NCI-H2081 (cell line): ENCODE measurements at places on chromosomes 1 and 21.

GRCh38 chr1:206012086-206012859 lies 9.1 kb upstream of the RAB7B start:
- no peak for DNase-seq

- no peak for DNase-seq
Measured at GRCh38 chr21:41054018-41054578, 113.9 kb upstream of the BACE2 start.

- no peak for DNase-seq
Measured at GRCh38 chr1:201673093-201673492, 134.2 kb downstream of the NAV1 start.

DNA sequence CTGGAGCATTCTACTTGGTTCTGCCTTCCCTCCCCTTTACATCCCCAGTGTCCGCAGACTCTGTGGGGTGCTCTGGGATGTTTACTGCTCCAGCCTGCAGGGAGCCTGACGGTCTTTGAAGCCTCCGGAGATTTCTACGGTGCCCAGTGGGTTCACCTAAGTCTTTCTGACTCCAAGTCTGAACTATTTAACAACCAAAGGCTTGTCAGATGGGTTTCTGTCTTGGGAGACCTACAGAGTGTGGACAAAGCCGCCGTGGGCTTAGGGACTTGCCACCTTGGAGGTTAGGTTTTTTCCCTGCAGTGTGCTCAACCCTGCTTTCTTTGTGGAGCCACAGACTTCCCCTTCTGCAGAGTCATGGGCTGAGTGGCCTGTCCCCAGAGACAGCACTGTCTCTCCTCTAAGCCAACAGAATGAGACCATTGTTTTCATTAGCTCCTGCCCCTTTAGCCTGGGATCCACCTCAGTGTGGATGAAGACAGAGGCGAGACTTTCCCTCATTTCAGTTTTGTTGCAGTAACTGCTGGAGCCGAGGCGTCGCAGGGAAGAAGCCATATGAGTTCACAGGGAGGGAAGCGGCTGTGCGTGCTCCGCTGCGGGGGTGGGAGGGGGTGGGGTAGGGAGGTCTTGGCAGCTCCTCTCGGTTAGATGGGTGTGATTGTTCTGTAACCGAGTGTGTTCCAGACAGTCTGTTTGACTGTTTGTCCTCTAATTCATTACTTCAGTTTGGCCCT lies 120.7 kb downstream of the CNIH3 start:
- DNase-seq: no peak

- DNase-seq: no peak
Measured at GRCh38 chr1:110088739-110089316, 18.4 kb upstream of the ALX3 start.

DNA sequence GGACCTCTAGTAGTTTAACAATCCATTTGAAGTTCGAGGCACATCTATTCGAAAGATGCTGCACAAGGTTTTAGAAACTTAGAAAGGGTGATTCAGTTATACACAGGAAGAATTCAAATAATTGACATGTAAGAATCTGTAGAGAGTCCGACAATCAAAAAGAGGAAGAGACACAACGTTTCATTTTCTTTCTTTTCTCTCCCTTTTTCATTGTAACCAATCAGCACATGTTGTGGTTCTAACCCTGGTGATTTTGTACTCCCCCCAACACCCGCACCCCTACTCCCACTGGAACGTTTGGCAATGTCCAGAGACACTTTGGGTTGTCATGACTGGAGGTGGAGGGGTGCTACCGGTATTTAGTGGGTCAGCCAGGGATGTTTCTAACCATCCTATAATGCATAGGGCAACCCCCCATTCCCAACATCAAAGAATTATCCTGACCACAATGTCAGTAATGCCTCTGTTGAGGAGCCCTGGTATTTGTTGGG lies 4.9 kb downstream of the TGFB2 start:
- no peak for DNase-seq

DNA sequence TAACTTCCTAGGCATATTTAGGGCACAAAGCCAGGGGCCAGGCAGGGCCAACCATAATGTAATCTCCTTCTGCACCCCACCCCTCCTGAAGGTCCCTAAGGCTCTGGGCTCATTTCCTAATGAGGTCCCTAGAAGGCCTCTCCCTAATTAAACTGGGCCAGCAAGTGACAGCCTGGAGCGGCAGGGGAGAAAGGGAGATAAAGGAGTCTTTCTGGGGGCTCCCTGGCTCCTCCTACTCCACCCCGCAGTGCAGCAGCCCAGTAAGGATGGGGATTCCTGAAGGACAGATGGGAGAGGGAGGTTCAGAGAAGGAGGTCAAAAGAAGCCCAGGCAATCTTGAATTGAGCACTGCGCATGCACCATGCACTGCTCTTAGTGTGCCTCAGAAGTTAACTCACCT lies 12.8 kb downstream of the LRP8 start:
- no peak for DNase-seq

GRCh38 chr1:161115132-161115711 lies 2.6 kb downstream of the PFDN2 start:
- DNase-seq: no peak

DNA sequence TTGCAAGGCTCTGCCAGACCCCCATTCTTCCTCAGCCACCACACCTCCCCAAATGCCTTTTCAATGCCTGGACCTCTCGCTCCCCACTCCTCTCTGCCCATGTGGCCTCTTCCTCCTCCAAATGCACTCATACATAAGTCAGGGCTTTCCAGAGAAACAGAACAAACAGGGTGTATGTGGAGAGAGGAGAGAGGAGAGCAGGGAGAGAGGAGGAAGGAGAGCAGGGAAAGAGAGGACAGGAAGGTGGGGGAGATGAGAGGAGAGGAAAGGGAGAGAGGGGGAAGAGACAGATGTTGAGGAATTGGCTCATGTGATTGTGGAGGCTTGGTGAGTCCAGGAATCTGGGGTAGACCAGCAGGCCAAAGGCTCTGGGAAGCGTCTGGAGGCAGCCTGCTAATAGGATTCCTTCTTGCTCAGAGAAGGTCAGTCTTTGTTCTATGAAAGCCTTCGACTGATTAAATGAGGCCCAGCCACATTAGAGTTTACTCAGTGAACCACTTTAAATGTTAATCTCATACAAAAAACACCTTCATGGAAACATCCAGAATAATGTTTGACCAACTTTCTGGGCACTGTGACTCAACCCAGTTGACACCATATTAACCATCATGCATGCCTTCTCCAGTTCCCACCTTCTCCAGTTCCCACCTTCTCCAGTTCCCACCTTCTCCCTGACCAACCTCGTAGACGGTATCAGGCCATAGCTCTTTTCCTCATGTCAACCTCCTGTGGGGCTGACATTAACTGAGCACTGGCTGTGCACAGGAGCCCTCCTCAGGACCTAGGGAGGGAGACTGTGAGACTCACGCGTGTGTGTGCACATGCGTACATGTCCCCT lies 11.3 kb upstream of the LGR6 start:
- no peak for DNase-seq

DNA sequence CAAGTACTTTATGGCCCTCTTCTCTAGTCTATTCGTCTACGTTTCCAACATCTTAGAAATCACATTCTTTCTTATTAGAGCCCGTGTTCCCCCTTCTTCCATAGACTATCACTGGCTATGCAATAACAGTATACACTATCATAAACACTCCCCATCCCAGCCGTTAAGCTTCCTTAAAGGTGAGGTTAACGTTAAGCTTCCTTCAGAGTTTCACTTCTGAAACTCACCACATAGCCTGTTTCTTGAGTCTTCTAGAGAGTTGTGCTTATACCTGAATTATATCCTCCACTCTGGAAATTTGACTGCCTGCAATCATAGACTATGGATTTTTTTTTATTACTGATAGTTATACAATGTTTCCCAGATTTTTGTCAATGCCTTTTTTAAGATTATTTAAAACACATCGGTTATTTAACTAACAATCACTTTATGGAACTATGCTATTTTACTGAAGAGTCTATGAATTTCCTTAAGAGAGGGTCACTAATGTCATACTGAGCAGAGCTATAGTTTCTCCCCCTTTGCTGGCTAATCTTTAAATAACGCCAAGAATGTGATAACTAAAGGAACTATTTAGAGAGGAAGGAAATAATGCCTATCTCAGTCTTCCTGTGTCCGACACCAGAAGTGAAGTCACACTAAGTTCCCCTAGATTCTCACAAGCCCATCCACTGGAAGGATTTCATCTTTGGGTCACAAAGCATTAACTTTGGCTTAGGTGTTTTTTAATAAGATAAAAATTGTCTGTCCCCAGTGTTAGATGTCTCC lies 16.8 kb downstream of the FCER1A start:
- DNase-seq: no peak

- no peak for DNase-seq
Measured at GRCh38 chr1:47713975-47714767, 276.3 kb downstream of the FOXD2 start.

- DNase-seq: no peak
Measured at GRCh38 chr1:18060366-18060765, 47.2 kb upstream of the IGSF21 start.

GRCh38 chr1:87474098-87474497 lies 145.4 kb downstream of the LMO4 start:
- no peak for DNase-seq

DNA sequence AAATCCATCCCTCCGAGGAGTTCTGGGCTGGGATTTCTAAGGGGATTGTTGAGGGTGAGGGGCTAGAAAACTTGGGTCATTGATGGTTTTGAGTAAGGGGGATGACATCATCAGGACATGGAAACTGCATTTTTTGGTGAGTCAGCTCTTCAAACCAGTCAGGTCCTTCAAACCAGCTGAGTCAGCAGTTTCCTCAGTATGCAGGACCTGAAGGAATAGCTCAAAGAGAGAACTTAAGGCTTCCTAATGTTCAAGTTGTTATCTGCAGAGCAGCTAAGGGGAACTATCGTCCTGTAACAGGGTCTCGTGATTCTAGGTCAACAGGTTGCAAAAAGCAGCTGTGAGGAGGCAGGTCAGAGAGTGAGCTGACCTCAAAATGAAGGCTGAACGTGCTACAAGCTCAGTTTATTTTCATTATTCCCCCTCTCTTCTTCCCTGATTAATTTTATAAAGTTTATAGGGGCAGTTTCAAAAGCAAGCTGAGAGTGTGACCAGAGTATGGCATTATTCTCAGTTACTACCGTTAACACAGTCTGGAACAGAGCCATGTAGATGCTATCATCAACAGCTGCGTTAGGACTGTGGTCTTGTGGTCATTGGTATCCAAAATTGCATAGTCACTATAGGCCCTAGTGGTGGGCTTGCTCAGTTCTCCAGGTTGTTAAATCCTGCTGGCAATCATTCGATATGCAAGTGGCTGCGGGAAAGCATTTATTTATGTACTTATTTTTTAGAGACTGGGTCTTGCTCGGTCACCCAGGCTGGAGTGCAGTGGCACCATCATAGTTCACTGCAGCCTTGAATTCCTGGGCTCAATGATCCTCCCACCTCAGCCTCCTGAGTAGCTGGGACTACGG lies 10.7 kb upstream of the SDC3 start:
- DNase-seq: no peak

GRCh38 chr1:111666828-111667227 lies 47.2 kb downstream of the RAP1A start:
- DNase-seq: no peak

- no peak for DNase-seq
Measured at GRCh38 chr1:36572142-36572715, 89.5 kb upstream of the CSF3R start.

GRCh38 chr1:119715542-119715941 lies 3.8 kb downstream of the PHGDH start:
- DNase-seq: no peak

DNA sequence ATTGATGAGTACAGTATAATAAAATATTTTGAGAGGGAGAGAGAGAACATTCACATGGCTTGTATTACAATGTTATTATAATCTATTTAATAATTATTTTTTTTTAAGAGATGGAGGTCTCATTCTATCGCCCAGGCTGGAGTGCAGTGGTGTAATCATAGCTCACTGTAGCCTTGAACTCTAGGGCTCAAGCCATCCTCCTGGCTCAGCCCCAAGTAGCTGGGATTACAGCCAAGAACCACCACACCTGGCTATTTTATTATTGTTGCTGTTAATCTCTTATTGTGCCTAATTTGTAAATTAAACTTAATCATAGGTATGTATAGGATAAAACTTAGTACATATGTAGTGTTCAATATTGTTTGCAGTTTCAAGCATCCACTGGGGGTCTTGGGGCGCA lies 57.8 kb downstream of the HS2ST1 start:
- DNase-seq: peak; percentile 63

DNA sequence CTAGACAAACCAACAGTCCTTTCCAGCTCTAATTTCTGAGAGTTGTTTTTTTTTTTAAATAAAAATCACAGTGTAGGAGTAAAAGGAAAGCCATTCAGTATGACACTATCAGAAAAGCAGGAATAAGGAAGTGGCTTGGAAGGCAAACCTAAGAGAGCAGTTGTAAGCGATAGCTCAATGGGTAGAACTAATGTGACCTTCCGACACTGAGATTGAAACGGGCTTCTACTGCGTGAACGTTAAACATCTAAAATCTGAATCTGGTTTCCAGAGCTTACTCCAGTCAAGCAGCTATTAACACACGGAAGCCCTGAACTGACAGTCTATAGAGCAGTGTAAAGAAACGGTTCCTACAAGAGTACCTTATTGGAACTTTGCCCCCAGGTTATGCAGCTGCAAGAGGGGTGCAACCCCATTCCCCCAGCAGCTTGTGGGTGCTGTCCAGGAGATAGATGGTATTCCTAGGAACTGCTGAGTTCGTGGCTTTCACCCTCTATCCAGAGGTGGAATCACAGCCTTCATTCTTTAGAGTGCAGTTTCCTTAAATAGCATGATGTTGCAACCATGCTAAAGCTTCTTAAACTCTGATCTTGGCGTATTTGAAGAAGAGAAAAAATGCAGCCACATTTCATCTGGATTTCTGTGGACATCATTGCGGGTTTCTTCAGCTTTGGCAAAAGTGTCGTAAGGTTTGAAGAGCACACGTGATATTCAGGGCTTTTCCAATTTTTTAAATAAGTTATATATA lies 3.3 kb upstream of the IRF2BP2 start:
- DNase-seq: no peak

GRCh38 chr1:199490769-199491527 lies 536.6 kb upstream of the NR5A2 start:
- no peak for DNase-seq

DNA sequence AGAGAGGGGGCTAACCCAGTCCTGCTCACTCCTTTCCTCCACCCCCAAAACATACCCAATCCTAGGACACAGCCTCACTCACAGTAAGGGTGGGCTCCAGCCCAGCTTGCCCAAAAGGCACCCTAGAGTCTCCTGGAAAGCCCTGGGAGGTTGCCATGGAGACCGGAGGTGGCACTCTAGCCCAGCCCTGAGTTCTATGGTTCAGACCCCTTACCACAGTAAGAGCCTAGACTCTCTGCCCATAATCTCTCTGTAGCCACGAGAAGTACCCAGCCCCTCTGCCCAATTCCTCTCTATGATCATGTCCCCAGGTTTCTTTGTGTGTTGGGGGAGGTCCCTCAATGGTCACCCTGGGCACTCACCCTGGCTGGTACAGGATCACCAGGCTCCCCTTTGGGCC lies 14.4 kb downstream of the COL16A1 start:
- no peak for DNase-seq

DNA sequence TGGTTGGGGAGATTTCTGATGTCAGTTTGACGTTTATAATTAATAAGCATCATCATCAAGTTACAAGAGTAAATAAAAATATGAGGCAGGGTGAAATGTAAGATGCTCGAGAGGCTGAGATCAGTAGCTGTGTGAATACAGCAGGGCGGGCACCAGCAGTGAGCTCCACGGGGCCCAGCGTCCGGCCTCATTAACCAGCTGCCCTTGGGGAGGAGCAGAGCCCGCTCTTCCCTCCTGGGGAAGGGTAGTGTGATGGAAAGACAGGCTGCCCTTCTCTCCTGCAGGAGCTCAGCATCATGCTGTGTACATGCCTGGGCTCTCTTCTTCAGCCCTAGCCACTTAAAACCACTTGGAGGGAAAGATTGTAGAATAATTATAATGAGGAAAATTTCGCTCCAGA lies 23.4 kb downstream of the PDE9A start:
- no peak for DNase-seq

GRCh38 chr1:152170287-152170905 lies 11.4 kb upstream of the RPTN start:
- DNase-seq: no peak
